ENCODE measurements at places on chromosomes 2 and 18. TPM values are rescaled to one million over a fixed set of nuclear protein-coding genes. Genes with fewer than 3 reads are reported as not detected.
A peak's percentile ranks its signal among the peaks of the same experiment; 100 is the strongest.

DNA sequence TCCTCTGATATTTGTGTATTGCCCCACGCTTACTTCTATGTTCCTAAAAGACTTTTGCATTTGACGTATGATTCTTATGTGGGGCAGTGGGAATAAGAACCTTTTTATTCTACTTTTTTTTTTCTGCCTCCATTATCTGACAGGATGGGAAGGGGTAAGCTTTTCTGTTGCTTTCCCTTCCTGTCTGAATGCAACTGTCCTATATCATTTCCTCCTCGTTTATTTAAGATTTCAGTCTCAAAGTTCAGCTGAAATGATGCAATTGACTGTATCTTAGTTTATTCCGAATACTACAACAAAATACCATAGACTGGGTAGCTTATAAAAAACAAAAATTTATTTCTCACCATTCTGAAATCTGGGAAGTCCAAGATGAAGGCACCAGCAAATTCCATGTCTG lies 24.1 kb upstream of the HNMT start:
- H3K36me3 ChIP-seq, result no peaks in the 10 kb centered on the region
- no peak overlapping the region for H3K27ac ChIP-seq
- no peak for DNase-seq
- no peak overlapping the region for H3K4me3 ChIP-seq
- H3K4me1 ChIP-seq, result no peaks in the 10 kb centered on the region

DNA sequence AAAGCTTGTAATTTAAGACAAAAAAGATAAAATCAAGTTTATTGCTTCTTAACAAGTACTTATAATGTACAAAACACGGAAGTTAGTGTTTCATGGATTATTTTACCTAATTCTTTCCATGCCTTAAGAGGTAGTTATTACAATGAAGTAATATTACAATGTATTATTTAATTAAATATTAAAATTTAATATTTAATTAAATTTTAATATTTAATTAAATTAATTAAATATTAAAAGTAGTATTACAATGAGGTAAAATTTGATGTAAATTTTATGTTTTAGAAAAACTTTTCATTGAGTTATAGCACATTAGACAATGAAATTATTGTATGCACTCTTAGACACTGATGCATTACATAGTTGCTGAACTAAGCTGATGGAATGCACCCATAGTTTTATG lies 220.7 kb upstream of the NETO1 start:
- no peak overlapping the region for H3K27ac ChIP-seq
- no peak overlapping the region for H3K4me3 ChIP-seq
- no peaks in the 10 kb centered on the region for H3K36me3 ChIP-seq

DNA sequence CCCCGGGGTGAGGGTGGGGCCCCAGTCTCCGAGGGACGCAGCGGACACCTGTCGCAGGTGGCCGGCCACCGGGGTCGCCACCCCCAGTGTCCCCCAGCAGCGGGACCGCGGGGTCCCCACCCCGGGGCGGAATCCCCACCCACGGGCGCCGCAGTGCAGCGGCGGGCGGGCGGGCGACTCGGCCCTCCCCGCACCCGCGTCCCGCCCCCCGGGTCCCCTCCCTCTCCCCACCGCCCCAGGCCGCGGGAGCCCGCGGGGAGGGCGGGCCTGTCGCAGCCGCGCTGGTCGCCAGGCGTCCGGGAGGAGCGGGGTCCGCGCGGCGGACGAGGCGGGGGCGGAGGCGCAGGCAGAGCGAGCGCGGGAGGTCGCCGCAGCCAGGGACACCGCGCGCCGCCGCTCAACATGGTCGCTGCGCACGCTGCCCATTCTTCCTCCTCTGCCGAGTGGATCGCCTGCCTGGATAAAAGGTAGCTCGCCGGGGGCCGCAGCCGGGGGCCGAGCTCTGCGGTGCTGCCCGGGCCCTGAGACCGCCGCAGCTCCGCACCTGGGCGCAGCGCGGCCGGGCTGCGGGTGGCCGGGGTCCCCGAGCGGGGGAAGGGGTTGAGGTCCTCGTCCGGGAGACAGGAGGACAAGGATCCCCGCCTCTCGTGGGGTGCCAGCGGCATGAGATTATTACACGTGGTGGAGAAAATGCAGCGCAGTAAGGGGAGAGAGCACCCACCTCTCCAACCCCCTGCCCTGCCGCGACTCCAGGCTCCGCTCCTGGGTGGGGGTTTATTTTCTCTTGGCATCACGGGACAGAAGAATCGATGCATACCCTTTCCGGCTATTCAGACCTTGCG lies at the start of gene RAPGEF4:
RAPGEF4 (plus strand) TSS at position 264 of the 842 bp plus-strand sequence; CDS start at position 403, 139 bp downstream.
- no peaks in the 10 kb centered on the region for H3K36me3 ChIP-seq
- DNase-seq, result no peak
- no peak within 1 kb of the TSS for H3K4me3 ChIP-seq
- no peaks in the 10 kb centered on the region for H3K27me3 ChIP-seq

- H3K4me1 ChIP-seq, result no peaks in the 10 kb centered on the region
- H3K4me3 ChIP-seq, result no peak overlapping the region
- DNase-seq, result no peak
- no peaks in the 10 kb centered on the region for H3K36me3 ChIP-seq
- no peaks in the 10 kb centered on the region for H3K27me3 ChIP-seq
Observed at GRCh38 chr2:155161314-155161713, 462.8 kb downstream of the KCNJ3 start.

Gene GALNT5
- not detected for total RNA-seq

DNA sequence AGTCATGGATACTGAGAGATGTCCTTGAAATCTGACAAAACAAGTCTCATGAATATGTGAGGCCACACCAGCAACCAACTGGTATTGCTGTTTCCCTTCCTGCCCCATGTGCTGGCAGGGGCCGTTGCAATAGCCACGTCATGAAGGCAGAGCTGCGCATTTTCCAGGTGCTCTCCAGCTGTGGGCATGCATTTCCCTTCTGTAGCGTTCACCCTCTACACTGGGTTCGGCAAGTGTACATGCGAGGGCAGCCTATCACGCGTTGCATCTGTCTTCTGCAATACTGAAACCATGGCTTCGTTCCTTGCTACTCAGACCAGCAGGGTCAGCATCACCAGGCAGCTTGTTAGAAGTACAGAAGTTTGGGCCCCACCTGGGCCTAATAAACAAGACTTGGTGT lies 17.4 kb downstream of the ARL4C start:
- no peak overlapping the region for H3K4me3 ChIP-seq
- H3K36me3 ChIP-seq, result no peaks in the 10 kb centered on the region
- H3K4me1 ChIP-seq, result no peaks in the 10 kb centered on the region
- DNase-seq, result no peak
- H3K27ac ChIP-seq, result no peak overlapping the region

Gene DYSF
- 10.2 TPM for total RNA-seq

GRCh38 chr2:223522796-223523195 lies 79.4 kb downstream of the SCG2 start:
- no peak overlapping the region for H3K27ac ChIP-seq
- H3K4me1 ChIP-seq, result no peaks in the 10 kb centered on the region
- DNase-seq, result no peak
- no peak overlapping the region for H3K4me3 ChIP-seq
- no peaks in the 10 kb centered on the region for H3K36me3 ChIP-seq
- H3K27me3 ChIP-seq, result no peaks in the 10 kb centered on the region

DNA sequence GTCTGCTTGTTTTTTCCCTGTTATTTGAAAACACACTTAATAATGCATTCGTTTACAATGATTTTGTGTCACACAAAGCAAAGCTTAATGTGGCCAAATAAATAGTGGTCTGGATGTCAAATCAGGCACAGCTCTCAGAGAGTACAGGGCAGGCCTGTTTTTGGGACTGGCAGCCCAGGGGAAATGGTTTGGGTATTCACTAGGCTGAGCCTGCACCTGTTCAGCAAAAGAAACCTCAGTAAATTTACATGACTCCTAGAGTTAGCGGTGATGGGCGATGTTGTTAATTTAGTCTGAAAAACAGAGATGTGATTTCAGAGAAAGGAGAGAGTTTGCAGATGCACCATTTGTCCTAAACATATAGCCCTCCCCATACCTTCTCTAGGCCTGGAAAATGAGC lies 197.1 kb downstream of the ALK start:
- no peak overlapping the region for H3K4me3 ChIP-seq
- no peaks in the 10 kb centered on the region for H3K36me3 ChIP-seq
- DNase-seq, result no peak
- H3K27me3 ChIP-seq, result no peaks in the 10 kb centered on the region
- no peak overlapping the region for H3K27ac ChIP-seq

Gene LBX2
- total RNA-seq, result not detected

DNA sequence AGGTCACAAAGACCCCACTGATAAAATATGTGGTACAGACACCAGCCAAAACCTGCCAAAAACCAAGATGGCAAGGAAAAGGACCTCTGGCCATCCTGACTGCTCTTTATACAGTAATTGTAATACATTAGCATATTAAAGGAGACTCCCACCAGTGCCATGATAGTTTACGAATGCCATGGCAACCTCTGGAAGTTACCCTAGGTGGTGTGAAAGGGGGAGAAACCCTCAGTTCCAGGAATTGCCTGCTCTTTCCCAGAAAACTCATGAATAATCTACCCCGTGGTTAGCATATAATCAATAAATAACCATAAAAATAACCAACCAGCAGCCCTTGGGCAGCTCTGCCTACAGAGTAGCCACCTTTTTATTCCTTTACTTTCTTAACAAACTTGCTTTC lies 129.8 kb upstream of the EPB41L3 start:
- no peaks in the 10 kb centered on the region for H3K36me3 ChIP-seq
- no peak overlapping the region for H3K4me3 ChIP-seq
- no peaks in the 10 kb centered on the region for H3K4me1 ChIP-seq
- no peaks in the 10 kb centered on the region for H3K27me3 ChIP-seq
- H3K27ac ChIP-seq, result no peak overlapping the region

DNA sequence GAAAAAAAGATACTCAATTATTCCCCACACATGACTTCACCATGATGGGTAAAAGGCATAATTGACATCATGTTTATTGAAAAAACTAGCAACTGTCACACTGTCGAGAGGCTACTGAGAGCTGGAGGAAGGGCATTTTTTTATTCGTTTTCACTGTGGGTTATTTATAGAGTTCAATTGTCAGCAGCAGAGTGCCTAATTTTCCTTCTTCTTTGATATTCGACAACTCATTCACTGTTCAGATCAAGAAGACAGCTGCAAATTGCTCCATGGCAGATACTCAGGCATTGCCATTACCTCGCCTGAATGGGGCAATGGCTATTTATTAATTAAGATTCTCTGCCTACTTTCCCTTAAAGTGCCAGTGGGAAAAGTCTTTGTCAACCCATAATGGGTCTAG lies 197.5 kb upstream of the NRP2 start:
- H3K4me3 ChIP-seq, result no peak overlapping the region
- no peak overlapping the region for H3K27ac ChIP-seq
- no peaks in the 10 kb centered on the region for H3K27me3 ChIP-seq
- H3K36me3 ChIP-seq, result no peaks in the 10 kb centered on the region

GRCh38 chr2:61597300-61598289 lies 59.4 kb upstream of the XPO1 start:
- no peak overlapping the region for H3K27ac ChIP-seq
- H3K36me3 ChIP-seq, result no peaks in the 10 kb centered on the region
- no peaks in the 10 kb centered on the region for H3K27me3 ChIP-seq
- H3K4me1 ChIP-seq, result no peaks in the 10 kb centered on the region
- no peak for DNase-seq
- no peak overlapping the region for H3K4me3 ChIP-seq

GRCh38 chr18:44771956-44772917 lies 91.5 kb downstream of the SETBP1 start:
- H3K36me3 ChIP-seq, result no peaks in the 10 kb centered on the region
- H3K27me3 ChIP-seq, result no peaks in the 10 kb centered on the region
- peak overlapping the region; percentile 69 for H3K27ac ChIP-seq
- H3K4me3 ChIP-seq, result no peak overlapping the region
- peak; percentile 42 for DNase-seq

GRCh38 chr2:195468771-195469170 lies 188.3 kb upstream of the SLC39A10 start:
- H3K4me3 ChIP-seq, result no peak overlapping the region
- H3K27me3 ChIP-seq, result no peaks in the 10 kb centered on the region
- no peak overlapping the region for H3K27ac ChIP-seq
- no peaks in the 10 kb centered on the region for H3K4me1 ChIP-seq
- no peaks in the 10 kb centered on the region for H3K36me3 ChIP-seq

DNA sequence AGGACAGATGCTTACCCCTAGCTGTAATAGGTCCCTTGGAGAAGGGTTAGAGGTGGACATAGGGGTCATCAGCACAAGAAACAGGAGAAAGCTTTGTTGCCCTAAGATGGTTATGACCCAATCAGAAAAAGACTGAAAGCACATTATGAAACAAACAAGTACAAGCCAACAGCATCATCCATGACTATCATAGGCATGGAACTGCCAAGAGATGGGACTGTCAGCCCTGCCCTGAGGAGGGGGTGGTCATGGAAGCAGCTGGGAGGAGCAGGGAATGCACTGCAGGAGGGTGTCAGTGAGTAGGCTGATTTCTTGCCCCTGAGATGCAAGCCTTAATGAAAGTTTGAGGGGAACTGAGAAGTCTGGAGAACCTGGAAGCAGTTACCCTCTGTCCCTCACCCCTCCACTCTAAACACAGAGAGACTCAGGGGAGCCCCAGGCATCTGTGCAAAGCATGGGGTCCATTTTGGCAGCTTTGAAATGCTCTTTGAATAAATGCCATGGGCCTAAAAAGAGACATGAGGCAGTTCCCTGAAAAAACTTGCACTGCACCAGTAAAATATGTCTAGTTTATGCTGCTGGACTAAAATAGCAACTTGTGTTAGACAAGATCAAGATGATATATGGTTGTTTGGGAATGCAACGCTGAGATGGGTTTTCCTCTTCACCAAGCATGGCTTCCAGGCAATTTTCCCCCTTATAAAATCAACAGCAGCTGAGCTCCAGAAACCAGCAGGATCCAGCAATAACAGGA lies 122.7 kb upstream of the ZFP36L2 start:
- peak overlapping the region; percentile 89 for H3K27ac ChIP-seq
- H3K36me3 ChIP-seq, result no peaks in the 10 kb centered on the region
- peak; percentile 65 for DNase-seq
- peaks cover 32% of the 10 kb centered on the region for H3K4me1 ChIP-seq
- H3K27me3 ChIP-seq, result no peaks in the 10 kb centered on the region
- no peak overlapping the region for H3K4me3 ChIP-seq

DNA sequence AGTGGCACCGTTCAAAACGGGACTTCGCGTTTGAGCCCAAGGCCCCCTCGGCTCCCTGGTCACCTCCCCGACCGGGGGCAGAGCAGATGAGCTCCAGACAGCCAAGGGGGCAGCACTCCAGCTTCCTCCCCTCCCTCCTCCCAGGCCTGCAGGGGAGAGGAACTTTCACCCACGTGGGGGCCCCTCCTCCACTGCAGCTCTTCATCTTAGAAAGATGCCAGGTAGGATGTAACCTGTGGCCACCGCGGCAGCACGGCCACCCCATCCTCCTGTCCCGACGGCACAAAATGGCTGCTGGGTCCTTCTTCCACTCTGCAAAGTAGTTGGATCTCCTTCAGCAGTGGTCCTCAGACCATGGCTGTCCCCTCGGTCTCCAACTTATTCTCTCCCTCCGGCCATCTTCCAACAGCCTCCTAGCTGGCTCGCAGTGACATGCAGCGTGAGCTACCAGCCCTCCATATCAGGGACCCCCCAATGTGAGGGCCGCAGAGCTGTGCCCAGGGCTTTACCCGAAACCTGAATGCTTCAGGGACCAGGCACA lies 94.5 kb upstream of the ID2 start:
- no peak overlapping the region for H3K4me3 ChIP-seq
- no peaks in the 10 kb centered on the region for H3K27me3 ChIP-seq
- H3K4me1 ChIP-seq, result no peaks in the 10 kb centered on the region
- H3K27ac ChIP-seq, result no peak overlapping the region
- no peaks in the 10 kb centered on the region for H3K36me3 ChIP-seq

GRCh38 chr2:239225871-239226561 lies 174.8 kb downstream of the HDAC4 start:
- no peaks in the 10 kb centered on the region for H3K36me3 ChIP-seq
- H3K4me3 ChIP-seq, result no peak overlapping the region
- no peak for DNase-seq
- peaks cover 17% of the 10 kb centered on the region for H3K4me1 ChIP-seq

Gene SERPINB5
- not detected for total RNA-seq

All from uterus (tissue), 4 donors.